ENCODE measurements at places on chromosomes 11 and 22.

DNA sequence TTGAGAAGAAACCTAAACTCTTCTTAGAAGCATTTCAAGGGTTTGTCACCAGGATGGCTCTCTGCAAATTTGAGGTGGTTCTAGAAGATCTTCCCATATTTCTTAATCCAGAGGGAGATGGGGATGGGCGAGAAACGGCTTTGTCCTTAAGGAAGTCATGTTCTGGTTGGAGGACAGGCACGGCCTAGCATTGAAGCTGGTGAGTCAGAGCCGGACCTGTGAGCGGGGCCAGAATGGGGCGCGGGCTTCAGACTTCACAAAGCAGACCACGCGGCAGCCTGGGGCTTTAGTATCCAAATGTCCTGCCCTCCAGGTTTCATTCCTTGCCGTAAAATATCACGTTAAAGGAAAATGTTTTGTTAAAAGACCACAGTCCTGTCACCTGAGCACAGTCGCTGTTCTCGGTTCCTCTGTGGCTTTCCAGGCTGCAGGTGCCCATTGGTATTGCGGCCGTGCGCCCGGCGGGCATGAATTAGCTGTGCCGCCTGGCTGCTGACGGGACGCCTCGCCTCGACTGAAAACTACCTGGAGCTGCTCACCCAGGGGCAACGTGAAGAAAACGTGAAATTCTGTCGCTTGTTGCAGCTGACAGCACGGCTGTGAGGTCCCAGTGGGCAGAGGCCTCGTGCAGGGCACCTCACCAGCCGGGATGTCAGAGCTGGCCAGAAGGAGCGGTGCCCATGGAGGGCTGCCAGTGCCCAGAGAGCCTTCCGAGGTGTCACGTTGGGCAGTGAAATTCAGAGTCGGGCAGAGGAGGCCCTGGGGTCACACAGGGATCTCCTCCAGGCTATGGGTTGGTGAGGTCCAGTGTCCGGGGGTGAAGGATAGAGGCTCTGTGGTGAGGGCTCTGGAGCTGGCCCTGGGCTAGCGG is 59.0 kb downstream of the LRP5 start:
- no peak for DNase-seq

DNA sequence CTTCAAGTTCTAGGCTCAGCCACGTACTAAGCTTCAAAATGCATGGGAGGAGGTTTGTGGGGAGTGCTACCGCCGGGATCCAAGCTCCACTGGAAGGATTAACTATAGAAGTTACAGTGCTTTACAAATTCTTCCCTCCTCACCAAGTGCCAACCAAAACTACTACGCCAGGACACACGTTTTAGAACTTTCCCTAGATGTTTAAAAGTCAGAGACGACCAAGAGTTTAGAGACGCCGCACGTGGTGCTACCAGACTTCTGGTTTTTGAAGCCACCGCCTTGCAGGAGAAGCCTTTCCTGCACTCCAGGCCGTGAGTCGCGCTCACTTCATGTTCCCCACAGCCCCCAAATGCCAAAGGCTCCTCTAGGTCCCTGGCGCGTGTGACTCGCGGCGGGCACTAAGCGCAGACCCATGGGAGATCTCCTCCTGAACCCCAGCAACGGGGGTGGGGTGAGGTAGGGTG is 734 bp downstream of the SNU13 start:
- DNase-seq = no peak

GRCh38 chr11:115672999-115673411 is 168.8 kb upstream of the CADM1 start:
- DNase-seq = no peak

DNA sequence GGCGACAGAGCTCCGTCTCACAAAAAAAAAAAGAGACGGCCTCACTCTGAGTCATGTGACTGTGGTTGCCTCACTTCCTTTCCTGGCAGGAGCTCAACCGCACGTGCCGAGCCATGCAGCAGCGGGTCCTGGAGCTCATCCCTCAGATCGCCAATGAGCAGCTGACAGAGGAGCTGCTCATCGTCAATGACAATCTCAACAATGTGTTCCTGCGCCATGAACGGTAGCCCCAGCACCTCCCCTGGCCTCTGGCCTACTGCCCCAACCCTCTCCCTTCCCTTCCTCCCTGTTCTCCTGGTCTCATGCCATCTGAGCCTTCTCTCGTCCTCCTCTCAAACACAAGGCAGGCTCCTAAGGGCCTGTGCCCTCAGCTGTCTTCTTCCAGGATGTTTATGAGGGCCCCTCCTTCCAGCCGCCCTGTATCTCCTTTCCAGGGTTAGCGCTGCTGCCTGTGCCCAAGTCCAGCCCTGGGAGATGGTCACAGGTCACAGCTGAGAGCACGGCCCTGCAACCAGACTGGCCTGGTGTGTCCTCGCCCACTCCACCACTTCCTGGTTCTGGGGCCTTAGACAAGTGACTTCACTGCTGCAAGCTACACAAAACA is 30.7 kb downstream of the TOM1 start:
- no peak for DNase-seq
